ENCODE measurements at places on chromosomes 4 and X.

DNA sequence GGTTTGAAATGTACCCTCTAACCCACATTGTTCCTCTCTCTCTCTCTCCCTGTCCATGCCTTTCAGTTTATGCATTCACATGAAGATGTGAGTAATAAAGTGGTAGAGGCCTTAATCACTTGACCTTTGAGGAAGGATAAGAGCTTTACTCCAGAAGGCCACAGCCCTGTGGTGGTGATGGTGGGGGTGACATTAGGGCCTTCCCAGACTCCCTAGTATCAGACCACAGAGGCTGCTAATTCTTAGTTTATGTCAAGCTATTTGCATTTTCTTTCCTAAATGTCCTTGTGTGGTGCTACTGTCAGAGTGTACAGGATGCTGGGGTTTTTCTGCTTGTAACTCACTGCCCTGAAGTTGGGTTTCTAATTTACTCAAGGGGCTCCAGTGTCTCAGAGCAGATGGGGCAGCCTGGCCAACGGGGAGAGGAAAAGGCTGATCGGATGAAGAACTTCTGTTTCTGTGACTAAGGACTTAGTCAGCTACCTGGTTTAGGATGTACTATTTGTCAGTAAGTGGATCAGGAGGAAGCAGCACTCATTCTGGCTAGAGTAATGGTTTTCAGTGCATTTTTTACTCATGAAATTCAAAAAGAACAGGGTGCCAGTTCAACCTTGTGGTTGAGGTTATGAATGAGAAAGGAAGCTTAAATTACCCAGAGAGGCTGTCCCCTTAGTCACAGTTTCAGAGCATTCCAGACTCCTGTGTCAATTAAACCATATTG is 509.6 kb upstream of the DIPK2B start:
- DNase-seq = no peak

DNA sequence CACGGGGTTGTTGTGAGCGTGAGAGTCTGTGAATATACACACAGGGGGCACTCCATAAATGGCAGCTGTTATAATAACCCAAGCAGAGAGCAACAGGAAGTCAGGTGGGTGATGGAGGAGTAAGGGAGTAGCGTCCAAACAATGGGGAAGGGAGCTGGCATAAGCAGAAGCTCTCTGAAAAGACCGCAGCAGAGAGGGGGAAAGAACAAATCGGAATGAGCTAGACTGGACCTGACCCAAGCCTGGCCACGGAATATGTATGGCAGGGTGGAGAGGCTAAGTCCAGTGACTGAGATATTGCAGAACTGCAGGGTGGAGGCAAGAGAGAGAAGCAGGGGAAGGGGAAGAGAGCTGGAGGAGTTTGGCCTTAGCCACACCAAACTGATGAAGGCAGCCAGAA is 6.5 kb upstream of the GJB1 start:
- DNase-seq = no peak

DNA sequence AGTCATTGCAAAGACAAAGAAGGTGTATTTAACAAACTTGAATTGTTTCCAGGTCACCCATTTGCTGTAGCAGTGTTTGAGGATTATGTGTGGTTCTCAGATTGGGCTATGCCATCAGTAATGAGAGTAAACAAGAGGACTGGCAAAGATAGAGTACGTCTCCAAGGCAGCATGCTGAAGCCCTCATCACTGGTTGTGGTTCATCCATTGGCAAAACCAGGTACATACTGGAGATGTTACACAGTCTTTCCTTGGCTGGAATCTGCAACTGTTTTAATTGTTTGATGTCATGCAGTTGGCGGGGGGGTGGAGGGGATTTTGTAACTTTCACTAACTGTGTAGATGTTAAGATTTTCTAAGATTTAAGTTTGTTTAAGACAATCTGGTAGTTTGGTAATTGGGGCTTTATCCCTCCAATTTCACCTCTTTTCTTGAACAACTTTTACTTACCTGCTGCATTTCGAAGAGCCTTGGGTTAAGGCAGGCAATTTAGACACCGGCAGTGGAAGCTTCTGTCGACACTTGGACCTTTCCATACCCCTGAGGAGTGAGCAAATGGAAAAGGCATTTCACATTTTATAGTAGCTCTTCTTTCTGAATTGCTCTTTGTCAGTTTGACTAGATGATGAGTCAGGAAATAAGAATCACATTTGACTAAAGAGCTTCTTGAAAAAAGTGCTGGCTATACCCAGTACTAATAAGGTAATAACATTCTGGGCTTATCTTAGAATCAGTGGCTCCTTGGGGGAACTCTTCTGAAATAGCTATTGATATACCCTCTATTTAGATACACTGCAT is 67.4 kb downstream of the EGF start:
- no peak for DNase-seq

- DNase-seq = no peak
Measured at GRCh38 chrX:123626962-123627361, 105.9 kb downstream of the THOC2 start.

GRCh38 chr4:87462102-87462501 is 39.7 kb downstream of the NUDT9 start:
- no peak for DNase-seq

- DNase-seq = no peak
Measured at GRCh38 chrX:12789976-12790375, 1.2 kb upstream of the PRPS2 start.

DNA sequence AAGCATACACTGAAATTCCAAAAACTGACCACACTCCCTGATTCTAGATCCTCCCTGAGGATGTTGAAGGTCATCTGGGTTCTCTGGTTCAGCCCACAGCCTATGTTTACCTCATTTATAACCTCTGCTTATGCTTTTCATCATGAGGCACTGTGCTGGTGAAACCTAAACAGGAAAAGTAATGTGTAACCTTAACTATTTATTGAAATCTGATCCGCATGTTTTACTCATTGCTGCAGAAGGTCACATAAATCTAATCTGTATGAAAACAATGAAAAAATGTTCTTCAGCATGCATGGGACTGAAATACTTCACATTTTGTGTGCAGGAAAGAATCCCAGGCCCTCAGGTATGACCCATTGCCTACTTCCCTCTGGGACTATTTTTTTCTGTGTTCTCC is 30.3 kb downstream of the UCHL1 start:
- no peak for DNase-seq

DNA sequence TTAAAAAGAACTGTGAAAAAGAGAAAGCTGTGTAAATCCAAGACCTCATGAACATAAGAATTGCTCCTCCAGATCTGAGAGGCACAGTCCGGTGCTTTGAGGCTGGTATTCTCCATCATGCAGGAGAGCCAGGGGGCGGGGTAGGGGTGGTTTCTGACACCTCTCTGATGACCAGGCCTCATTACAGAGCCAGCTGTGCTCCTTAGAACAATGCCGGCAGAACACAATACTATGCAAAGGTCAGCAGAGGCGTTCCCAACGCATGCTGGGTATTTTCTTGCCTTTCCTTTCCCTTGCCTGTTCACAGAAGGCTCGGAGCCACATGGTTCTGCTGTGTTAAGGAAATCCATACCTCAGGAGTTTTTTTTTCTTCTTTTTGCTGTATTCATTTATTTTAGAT is 91.2 kb upstream of the SOD3 start:
- DNase-seq = no peak

GRCh38 chr4:183557611-183558010 is 52.8 kb downstream of the ING2 start:
- DNase-seq = no peak

- DNase-seq = no peak
Measured at GRCh38 chrX:44071070-44071645, 98.0 kb upstream of the NDP start.

GRCh38 chr4:96305030-96305429 is 465.1 kb downstream of the PDHA2 start:
- no peak for DNase-seq

DNA sequence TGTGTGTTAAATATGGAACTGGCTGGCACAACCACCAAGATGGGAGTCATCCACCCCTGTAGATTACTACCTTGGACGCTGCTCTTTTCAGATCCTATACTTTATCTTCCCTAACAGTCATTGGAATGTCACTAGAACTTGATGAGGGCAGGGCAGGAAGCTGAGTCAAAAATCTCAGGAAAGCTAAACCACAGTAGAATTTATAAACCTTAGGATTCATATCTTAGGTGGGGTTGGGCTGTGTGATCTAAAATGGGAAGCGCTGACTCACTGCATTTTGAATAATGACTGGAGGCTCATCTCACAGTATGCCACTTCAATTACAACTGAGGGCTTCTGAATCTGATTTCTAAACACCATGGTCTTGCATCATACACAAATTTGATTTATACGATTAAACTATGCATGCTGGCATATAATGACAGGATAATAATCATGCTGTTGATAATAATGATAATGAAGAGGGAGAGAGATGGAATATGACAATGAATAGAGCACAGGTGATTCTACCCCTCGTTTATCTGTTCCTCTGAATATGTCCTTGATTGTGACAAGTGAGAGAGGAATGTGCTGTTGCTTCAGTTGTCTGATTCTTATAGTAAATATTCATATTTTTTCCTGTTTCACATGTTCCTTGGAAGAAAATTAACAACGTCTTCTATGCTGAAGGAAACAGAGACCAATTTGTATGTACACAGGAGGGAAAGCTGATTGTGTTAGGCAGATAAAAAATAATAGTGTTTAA is 270.3 kb upstream of the HS3ST1 start:
- no peak for DNase-seq

GRCh38 chr4:133372699-133373098 is 223.6 kb downstream of the PCDH10 start:
- DNase-seq = no peak

- DNase-seq = no peak
Measured at GRCh38 chr4:8719421-8719820, 126.9 kb downstream of the CPZ start.

DNA sequence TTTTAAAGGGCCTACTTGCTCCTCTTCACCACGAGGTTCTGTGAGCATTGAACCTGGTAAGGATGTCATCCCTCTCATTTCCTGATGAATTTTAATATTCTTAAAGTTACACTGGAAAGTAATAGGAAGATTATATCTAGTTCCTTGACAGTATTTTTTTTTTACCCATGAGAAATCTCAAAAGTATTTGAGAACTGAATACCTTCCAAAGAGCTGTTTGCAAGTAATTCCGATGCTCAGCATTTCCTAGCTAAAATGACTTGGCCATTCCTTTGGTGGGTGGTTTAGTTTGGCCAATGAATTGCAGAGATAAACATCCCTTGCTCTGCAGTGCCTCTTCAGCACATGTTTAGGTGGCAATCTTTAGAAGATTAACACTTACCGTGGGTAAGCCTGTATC is 110.2 kb upstream of the WDR1 start:
- no peak for DNase-seq

DNA sequence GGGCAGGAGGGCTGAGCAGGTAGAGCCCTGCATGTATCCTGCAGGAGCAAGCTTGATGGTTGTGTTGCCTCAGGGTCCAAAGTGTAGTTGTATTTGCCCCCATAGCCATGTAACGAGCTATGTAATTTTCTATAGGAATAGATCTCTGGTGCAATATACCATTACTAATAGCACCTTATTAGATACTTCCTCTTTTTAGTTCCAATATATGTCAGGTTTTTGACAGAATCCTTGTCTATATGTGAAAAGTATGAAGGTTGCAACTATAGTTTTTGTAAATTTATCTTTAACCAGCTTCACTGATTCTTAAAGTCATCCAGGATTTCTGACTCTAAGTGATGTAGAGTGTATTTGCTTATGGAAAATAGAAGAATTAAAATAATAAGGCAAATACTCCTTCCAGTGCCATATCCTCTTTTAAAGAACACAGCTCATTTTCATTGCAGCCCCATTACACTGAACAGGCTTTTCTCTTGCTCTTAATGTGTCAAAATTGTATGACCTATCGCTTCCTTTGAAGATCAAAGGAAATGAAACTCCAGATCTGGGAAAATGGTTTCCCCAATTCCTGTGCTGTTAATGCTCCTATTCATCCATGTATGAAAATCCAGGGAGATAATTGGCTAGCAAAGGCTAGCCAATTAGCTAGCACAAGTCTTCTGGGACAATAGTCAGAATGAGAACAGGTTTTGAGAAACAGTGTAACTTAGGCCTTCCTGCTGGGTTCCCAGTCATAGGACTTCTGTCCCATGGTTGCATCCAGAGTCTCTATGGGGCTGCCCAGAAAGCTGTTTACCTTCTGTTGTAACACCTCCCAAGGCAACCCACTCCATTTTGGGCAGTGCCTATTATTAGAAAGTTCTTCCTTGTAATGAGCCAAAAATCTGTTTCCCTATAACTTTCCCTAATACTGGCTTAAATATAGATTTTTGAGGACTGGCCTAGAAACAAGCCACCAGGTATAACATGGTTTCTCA is 90.6 kb downstream of the TSPAN7 start:
- DNase-seq = no peak

DNA sequence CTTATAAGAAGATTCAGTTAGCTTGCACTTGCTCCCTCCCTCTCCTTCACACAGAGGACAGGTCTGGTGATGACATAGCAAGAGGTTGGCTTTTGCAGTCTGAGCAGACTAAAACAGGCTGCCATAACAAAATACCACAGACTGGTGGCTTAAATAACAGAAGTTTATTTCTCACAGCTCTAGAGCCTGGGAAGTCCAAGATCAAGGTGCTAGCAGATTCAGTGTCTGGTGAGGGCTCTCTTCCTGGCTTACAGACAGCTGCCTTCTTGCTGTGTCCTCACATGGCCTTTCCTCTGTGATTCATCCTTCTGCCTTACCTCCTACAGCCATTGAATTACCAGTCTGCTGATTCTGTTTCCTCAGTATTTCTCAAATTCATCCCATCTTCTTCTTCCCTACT is 13.1 kb downstream of the RP2 start:
- DNase-seq = no peak

- no peak for DNase-seq
Measured at GRCh38 chr4:15765910-15766697, 12.0 kb upstream of the CD38 start.

- DNase-seq = no peak
Measured at GRCh38 chr4:120088507-120088906, 21.9 kb upstream of the MAD2L1 start.

Measured in stimulated activated CD8-positive, alpha-beta memory T cell treated with anti-CD3 and anti-CD28 coated beads, Interleukin-4, amount 100 ng/mL, for 1 hour (primary cell).